Right cardiac atrium (tissue), 5 donors: ENCODE measurements at places on chromosomes 4 and X. TPM values are rescaled to one million over a fixed set of nuclear protein-coding genes. Genes with fewer than 3 reads are reported as not detected.

DNA sequence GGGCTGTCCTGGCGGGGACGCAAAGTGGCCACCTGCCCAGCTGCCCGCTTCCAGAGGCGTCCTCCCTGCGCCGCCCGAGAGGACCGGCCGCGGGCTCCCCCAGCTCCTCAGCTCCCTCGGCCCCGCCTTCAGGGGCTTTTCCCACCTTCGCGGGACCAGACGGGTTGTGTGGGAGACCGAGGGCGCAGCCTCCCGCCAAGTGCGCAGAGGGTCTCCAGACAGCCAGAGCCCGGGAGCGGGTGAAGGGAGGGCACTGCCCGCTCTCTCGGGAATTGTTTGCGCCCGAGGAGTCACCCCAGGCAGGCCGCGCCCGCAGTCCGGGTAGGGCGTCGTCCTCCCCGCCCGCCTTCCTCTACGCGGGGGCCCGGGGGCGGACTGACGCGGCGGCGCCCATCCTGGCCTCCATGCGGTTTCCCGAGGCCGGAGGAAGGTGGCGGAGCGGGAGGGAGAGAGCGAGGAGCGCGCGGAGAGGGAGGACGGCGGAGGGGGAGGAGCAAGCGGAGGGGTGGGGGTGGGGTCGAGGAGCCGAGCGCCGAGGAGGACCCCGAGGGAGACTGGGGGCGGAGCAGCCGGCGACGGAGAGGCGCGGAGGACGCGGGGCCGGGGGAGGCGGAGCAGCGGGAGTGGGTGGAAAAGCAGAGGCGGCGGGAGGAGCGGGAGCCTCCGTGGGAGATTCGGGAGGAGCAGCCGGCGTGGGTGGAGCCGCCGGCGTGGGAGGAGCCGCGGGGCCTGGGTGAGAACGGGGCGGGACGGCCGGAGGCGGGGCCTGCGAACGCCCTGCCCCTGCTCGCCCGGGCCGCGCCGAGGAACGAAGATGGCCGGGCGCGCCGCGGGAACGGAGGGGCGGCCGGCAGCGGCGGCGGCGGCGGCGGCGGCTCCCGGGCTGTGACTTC, 47.5 kb downstream of the CLDN34 start:
- peak; percentile 93 for DNase-seq

DNA sequence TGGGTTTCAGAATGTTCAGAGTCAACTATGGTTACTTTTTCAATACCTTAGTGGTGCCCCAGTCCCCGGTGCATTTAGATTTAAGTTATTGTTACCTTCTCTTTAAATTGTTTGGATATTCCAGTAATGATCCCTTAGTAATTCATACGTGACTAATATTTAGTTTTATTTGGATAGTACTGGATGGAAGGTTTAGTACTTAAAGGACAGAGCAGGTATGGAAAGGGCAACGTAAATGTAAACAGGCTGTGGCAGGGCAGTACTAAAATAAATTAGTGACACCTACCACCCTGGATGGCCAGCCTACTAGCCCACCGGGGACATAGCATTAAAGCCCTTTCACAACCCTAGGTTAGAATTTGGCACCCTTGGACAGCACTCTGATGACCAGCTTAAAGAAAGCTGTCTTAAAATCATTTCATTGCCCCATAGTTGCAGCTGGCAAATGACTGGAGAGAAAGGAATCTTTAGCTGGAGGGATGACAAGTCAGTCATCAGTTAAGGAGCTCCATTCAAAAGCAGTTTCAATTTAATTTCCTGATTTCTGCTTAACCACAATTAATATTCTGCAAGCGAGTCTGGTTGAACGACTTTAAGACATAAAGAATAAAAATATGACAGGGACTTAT, 16.4 kb downstream of the PLP1 start:
- DNase-seq = no peak

The DCLK2 gene
- total RNA-seq = 13.1 TPM

The SPIN2A gene
- total RNA-seq = not detected

GRCh38 chr4:5220028-5220427, 168.7 kb downstream of the STK32B start:
- DNase-seq = no peak

The MXD4 gene
- 35.8 TPM for total RNA-seq

DNA sequence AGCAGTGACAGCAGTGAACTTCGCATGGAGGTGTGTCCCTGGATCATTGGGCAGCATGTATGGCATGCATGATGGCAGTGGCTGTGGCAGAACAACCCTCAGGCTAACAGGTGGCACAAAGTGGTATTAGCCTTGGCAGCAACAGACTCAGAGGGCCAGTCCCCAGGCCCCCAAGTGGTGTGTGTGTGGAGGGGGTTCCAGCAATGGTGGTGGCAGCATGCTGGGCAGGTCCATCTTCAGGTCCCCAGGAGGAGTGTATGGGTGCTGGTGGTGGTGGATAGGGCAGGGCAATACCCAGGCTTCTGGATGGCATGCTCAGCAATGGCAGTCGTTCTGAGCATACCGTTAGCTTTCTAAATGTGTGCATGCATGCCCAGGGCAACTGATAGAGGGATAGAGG, 923.7 kb downstream of the PDHA2 start:
- DNase-seq = no peak

The TRIM2 gene
- 45.3 TPM for total RNA-seq

DNA sequence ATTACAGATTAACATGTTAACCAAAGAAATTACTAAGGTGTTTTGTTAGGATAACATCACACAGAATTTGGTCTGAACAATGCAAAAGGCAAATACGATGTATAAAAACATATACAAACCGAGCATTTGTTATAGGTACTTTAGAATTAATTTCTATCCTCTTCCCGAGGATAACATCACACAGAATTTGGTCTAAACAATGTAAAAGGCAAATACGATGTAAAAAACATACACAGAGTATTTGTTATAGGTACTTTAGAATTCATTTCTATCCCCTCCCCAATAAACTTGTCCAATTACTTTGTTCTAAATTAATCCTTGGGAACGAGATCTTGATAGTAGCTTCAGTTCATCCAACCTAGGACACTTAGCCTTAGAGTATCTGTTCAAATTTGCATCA, 7.6 kb downstream of the HNRNPDL start:
- no peak for DNase-seq

The BBS7 gene
- total RNA-seq = 8.0 TPM

The MEPE gene
- total RNA-seq = not detected

- no peak for DNase-seq
These were observed 653.9 kb upstream of the MAGEB2 start for GRCh38 chrX:29561417-29561816.

The UGT2B17 gene
- total RNA-seq = 0.12 TPM

- DNase-seq = no peak
These were observed 33.4 kb downstream of the CYTL1 start for GRCh38 chr4:4985844-4986243.

GRCh38 chrX:97766501-97767095, 882.9 kb downstream of the RPA4 start:
- no peak for DNase-seq
